Stimulated activated CD8-positive, alpha-beta memory T cell treated with anti-CD3 and anti-CD28 coated beads, Interleukin-15, amount 100 ng/mL, for 24 hours (primary cell): ENCODE measurements at places on chromosomes 7 and 10.

DNA sequence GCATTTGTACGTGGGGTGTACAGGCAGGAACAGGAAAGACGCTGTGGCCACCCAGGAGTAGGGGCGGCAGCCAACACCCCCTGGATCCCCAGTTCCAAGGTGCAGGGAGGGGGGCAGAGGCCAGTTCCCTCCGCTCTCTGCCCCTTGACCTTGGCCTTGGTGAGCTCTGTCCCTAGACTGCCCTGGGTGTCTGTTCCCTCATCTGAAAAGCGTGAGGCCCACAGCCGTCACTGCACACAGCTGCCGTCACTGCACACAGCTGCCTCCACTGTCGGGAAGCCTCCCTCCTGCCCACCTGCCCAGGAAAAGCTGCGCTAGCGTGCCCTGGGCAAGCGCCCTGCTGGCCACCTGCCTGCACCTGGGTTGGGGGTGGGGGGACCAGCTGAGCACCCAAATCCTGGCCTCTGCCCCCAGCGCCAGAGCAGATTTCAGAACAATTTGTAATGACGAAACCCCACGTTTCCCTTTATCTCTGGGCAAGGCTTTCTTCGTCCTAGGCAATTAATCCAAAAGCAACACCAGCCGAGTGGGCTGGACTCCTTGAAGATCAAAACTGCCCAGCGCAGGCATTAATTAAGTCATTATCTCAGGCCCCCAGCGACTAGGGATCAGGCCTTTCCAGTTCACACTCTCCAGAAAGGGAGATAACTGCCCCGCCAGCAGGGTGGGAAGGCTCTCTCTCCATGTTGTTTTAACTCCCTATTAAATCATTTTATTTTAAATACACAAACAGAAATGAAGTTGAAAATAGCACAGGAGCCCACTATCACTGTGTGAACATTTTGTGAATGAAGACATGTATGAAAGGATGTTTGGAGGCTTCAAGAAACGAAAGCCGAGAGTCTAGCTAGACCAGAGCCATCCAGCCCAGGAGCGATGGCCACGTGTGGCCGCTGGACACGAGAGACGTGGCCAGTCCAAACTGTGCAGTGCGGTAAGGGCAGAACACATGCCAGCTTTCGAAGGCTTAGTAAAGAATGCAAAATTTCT, 4.0 kb upstream of the PDGFA start:
- no peak for DNase-seq

- no peak for DNase-seq
Observed at GRCh38 chr7:47953822-47954221, 5.6 kb upstream of the PKD1L1 start.

GRCh38 chr10:125633517-125633999, 49.4 kb downstream of the TEX36 start:
- no peak for DNase-seq

- no peak for DNase-seq
Observed at GRCh38 chr7:28606421-28606820, 194.1 kb downstream of the CREB5 start.

DNA sequence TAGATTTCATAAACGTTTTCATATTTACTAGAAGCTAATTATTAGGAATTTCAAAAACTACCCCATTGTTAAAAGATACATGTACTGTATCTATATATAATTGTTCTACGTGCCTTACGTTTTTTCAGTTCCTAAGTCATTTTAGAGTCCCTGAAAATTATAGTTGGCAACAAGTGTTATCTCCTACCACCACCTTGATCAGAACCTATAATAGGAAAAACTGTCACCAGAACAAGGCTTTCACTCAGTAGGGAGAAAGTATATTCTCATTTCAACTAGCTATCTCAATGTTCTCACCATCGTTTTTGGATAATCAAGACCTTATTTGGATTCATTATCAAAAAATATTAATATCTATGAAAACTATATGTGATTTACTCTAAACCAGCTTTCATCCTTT, 107.7 kb downstream of the CPEB3 start:
- DNase-seq = no peak

GRCh38 chr7:102889851-102890250, 22.9 kb upstream of the LRRC17 start:
- DNase-seq = no peak

DNA sequence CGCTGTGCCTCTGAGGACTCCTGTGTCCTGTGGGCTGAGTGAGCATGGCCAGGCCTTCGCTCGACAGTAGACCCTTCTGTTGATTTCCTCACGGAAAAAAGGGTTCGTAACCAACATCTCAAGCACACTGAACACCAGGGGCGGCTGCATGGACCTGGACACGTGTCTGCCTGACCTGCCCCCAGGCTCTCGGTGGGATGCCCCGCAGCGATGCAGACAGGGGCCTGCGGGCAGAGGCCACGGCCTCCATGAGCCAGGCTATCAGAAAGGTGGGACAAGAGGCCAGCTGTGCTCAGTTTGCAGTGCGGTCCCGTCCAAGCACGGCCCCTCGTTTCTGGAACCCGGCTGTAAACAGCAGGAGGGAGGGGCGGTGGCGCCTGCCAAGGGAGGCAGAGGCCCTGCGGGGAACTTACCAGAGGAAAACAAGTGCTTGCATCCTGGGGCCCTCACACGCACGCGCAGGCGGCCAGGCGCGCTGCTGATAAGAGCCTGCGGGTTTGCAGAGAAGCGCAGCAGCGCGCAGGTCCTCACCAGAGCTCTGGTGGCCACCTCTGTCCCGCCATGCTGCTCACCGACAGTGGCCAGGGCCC, 10.6 kb downstream of the GPR146 start:
- DNase-seq = no peak
